ENCODE measurements at places on chromosomes 2 and 18.

GRCh38 chr18:35827275-35827902, 145.1 kb upstream of the RMP24 start:
- no peak for DNase-seq

DNA sequence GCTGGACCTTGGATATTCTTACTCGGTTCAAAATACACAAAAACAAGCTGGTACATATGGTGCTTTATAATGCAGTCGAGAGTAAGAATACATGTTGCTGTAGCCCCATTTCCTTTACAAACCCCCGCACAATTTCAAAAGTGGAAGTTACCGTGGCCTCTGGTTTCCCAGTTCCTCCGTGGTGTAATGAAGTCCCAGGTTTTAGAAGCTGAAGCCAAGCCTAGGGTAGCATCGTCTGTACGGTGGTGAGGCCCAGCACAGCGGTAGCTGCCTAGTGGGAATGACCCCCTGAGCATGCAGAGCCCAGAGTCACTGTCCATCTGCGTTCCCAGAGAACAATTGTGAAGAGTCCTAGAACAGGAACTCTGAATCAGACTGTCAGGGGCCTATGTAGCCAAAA, 171.8 kb downstream of the ASXL3 start:
- no peak for DNase-seq

- DNase-seq, result no peak
These were observed 26.7 kb downstream of the KCTD1 start for GRCh38 chr18:26521617-26522016.

DNA sequence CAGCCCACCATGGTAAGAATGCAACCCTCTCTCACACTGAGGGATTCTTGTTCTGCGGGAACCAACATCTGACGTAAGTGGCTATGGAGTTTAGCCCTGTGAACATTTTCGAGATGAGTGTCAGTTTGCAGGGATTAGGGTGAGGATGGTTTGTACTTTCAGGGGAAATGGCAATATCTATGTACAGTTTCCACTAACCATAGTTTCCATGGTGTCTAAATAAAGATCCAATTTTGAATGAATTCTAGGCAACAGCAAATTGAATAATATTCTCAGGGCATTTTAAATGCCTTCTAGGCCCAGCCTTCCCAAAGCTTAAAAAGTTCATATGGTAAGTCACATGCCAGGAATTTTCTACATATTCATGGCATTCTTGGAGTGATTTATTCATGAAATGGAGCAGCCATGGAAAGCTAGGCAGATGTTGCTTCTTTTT, 105.4 kb upstream of the MMADHC start:
- DNase-seq, result no peak

DNA sequence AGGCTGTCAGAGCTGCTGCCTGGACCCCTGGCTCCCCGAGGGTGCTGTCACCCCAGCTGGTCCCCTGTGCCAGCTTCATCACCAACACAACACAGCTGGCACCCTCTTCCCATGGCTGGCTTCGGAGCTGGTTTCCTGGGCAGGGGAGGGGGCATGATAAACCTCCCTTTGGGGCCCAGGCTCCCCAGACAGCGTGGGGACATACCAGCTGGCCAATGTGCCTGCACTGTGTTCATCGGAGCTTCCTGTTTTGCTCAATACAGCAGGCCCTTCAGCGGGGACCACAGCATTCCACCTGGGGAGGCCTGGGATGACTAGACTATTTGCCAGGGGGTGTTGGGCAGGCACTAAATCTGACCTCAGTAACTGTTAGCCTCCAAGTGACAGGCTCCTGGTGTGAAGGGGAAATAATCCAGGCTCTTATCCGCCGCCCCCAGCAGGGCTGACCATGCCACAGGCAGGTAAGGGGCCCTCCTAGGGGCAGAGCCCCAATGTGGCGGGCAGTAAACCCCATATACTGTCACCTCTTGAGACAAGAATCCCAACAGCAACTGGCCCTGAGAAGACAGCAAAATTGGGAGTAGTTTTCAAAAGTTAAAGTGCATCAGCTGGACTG, 44.6 kb downstream of the EMX1 start:
- DNase-seq, result no peak

DNA sequence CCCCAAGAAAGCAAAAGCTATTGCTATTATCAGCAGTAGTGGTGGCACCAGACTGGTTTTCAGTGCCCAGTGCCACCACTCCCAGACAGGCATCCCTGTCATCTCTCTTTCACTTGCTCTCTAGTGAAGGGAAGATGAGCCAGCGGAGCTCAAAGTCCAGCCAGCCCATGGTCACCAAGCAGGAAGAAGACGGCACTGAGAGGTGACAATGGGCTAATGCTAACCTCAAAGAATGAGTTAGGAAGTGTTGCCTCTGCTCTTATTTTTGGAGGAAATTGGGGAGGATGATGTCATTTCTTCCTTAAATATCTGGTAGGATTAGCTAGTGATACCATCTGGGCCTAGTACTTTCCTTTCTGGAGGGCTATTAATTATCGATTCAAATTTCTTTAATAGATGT, 1.7 kb downstream of the SP140 start:
- no peak for DNase-seq

DNA sequence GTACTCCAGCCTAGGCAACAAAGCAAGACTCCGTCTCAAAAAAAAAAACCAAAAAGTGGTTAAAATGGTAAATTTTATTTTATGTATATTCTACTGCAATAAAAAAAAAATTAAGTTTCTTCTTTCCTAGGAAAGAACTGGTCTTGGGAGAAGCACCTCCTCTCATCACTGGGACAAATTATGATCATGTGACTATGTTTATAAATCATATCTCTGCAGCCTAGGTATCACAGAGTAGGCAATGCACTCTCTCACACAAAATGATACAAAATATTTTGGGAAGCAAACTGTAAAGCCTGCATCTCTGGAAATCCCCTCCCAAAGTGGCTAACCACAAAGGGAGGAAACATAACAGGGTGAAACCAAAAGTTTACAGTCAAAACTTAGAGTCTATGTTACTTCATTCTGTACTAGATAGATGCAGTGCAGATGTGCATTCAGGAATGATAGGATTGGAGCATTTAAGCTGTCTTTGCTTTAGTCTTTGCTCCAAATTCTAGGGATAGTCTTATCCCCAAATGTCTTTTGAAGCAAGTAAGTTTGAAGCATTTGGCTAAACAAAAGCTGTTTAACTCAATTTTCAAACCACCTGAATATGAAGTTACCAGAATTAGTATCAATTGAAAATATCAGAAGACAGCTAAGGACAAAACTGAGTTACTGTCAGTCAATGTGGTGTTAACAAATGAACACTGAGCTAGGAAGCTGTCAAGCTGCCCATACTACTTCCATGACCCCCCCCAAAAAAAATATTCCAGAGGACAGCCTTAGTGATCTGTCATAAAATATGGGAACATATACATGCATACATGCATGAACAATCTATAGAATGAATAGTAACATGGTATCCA, 21.1 kb upstream of the MALT1 start:
- DNase-seq, result no peak

DNA sequence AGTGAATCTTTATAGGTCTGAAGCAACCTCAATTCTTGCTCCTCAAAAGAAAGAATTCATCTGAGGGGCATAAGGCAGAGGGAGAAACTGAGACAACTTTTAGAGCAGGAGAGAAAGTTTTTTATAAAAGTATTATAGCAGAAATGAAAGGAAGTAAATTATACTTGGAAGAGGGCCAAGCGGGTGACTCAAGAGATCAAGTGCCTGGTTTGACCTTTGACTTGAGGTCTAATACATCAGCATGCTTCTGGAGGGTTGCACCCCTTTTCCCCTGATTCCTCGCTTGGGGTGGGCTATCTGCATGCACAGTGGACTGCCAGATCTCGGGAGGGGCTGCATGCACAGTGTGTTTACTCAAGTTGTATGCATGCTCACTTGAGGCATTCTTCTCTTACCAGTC, 268.5 kb upstream of the LRATD1 start:
- DNase-seq, result no peak

- DNase-seq, result no peak
These were observed 61.2 kb downstream of the COL5A2 start for GRCh38 chr2:189118386-189118785.

DNA sequence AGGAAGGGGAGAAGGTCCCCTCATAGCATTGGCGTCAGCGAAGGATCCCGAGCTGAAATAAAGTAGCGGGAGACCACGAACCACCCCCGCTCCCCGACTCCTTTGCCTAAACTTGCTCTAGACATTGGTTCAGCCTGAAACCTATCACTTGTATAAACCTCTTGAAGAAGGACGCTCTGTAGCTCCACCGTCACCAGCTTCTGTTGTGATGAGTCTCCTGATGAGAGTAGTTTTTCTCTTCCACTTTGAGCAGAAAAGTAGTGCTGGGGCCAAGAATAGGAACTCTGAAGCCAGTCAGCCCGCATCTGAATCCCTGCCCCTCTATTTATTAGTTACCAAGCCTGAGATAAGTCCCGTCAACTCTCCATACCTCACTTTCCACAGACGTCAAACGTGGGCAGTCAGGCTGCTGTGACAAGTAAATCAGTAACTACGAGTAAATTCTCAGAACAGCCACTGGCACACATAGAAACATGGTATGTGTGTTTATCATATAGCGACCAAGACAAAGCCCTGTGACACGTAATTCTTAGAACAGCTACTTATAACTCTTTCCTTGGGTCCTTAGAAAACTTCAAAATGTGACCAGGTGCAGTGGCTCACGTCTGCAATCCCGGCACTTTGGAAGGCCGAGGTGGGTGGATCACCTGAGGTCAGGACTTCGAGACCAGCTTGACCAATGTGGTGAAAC, 61.7 kb downstream of the CD226 start:
- DNase-seq, result no peak

- DNase-seq, result no peak
These were observed 9.0 kb downstream of the LRRTM4 start for GRCh38 chr2:77513191-77513590.

GRCh38 chr2:215022418-215022817, 116.0 kb downstream of the ABCA12 start:
- DNase-seq, result no peak

- no peak for DNase-seq
These were observed 332.8 kb upstream of the UBE2E3 start for GRCh38 chr2:180647621-180648020.

DNA sequence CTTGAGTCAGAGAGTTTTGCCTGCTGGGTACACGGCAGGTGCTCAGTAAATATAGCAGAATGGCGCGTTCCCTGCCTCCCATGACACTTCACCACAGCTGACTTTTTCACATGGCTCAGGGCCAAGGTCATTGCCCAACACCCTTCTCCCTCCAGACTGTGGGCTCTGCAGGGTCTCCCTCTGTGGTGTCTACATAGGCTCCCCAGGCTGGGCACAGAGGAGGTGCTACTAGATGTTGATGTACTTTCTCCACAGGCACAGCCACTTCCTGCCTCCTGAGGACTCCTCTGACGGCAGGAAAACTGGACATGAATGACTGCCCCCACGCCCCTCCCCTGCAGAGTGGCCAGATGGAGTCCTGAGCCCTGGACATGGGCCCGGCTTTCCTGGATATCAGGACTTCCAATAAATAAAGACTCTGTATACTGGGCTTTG, 4.2 kb downstream of the CHCHD5 start:
- no peak for DNase-seq

- DNase-seq, result no peak
These were observed 41.0 kb downstream of the PTGR3 start for GRCh38 chr18:75167759-75168618.

DNA sequence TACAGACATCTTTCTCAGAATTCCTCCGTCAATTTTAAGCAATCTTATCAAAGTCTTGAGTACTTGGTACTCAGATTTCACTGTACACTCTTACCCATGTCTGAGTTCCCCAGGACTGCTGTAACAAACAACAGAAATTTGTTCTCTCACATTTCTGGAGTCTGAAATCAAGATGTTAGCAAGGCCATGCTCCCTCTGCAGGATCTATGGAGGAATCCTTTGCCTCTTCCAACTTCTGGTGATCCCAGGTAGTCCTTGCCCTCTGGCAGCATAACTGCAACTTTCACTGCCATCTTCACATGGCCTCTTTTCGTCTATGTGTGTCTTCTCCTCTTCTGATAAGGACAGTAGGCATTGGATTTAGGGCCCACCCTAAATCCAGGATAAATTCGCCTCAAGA, 17.1 kb upstream of the CACNB4 start:
- no peak for DNase-seq

- DNase-seq, result no peak
These were observed 150.7 kb upstream of the RAB6C start for GRCh38 chr2:129828792-129829191.

DNA sequence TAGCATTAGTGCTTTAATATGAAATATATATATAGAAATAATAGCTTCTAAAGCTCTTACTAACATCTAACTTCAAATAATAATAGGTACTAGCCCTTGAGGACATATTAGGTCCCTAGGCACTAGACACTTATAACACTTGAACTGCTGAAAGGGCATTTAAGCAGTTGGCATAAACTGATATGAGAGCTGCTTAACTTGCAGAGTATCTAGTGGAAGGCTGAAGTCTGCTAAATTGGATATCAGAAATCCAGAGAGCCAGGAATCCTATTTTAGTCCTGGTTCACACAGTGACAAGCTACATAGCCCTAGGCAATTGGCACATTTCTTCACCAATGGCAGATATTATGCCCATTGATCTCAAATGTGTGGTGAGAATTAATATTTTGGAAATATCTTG, 326.9 kb upstream of the UBE2E3 start:
- no peak for DNase-seq

GRCh38 chr2:20222014-20222768, 2.7 kb downstream of the SDC1 start:
- no peak for DNase-seq

DNA sequence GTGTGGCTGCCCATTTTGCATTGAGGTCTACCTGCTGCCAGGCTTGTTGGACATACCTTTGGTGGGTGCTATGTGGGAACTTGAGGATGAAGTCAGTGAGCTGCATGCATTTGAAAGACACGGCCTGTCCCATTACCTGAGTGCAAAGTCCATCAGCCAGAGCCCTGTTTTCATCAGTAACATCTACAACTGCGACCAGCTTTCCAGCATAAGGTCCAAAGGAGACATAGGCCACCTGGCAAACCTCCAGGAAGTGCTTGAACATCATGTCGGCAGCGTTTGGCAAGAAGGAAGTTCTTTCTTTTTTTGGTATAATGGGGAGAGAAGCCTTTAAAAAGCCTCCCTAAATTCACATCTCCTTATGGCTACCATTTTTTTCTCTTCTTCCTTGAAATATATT, 143.1 kb downstream of the FAM161A start:
- DNase-seq, result no peak

DNA sequence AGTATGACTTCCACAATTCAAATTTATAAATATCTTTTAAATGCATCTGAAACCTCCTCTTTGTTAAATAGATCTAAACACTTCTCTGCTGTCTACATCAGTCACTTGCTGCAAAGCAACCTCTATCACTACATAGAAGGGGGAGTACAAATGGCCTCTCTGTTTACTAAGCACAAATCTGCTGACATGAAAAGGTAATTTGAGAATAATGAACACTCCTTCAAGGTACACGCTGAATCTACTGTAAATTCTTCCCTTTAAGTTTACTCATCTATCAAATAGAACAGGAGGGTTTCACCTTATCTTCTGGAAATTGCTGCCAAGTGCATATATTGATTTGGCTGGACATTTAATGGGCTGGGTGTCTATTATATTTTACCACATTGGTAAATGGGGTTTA, 879.6 kb downstream of the SUCLG1 start:
- DNase-seq, result no peak
